ENCODE measurements at places on chromosomes 2 and 18.
A peak's percentile ranks its signal among the peaks of the same experiment; 100 is the strongest.

GRCh38 chr18:13562494-13563029 is 163.8 kb downstream of the FAM210A start:
- DNase-seq = peak; percentile 76

GRCh38 chr18:52486052-52486451 is 146.1 kb downstream of the DCC start:
- DNase-seq = no peak

- no peak for DNase-seq
Measured at GRCh38 chr2:134791616-134792015, 46.8 kb upstream of the ACMSD start.

- no peak for DNase-seq
Measured at GRCh38 chr2:37587817-37588216, 83.6 kb downstream of the CDC42EP3 start.

- no peak for DNase-seq
Measured at GRCh38 chr2:30178618-30179434, 32.0 kb downstream of the YPEL5 start.

DNA sequence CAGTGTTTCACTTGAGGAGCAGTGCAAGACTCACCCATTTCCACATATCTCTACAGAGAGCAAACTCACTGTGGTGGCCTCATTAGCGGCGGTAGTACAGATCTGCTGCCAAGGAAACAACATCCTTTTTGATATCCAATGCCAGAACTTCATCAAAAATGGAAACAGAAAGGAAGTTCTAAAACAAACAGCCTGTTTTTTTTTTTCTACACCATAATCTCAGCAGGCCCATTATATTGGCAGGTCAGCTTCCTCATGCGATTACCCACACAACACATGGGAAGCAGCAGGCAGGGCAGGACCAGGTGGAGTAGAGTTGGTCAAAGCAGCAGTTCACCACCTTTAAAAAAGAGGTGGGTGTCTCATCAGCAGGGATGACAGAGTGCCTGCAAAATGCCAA is 678.9 kb upstream of the CELF4 start:
- no peak for DNase-seq

DNA sequence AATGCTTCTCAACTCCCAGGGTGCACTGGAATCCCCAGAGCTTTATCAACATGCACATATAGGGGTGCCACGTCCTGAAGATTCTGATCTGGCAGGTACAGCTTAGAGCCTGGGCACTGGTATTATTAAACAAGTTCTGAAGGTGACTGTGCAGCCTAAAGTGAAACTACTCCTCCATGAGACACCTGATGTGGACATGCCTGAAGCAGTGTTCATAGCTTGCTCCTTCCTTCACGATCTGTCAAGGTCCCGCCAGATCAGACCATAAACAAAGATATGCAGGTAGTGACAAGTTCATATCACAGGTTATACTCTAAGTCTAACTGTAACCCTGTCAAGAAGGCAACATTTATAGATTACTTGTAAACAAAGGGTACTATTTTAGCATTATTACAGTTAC is 65.3 kb upstream of the DNER start:
- no peak for DNase-seq

GRCh38 chr2:42386682-42387081 is 25.7 kb upstream of the COX7A2L start:
- no peak for DNase-seq
